Sciatic nerve (tissue), 2 donors: ENCODE measurements at places on chromosomes 6 and 20. TPM values are rescaled to one million over a fixed set of nuclear protein-coding genes. Genes with fewer than 3 reads are reported as not detected.

The HUS1B gene
- 2.0 TPM for total RNA-seq

The NOX3 gene
- total RNA-seq = not detected

The ASIP gene
- total RNA-seq = 3.0 TPM

The CCDC170 gene
- 4.5 TPM for total RNA-seq

The THBD gene
- 25.3 TPM for total RNA-seq
